A549 treated with CORT108297 at 1 μM for 4 hours (cell line): ENCODE measurements at places on chromosomes 2 and 18. TPM values are rescaled to one million over a fixed set of nuclear protein-coding genes. Genes with fewer than 3 reads are reported as not detected.

Gene RAX
- total RNA-seq: not detected in 5 replicates

Gene DTNB
- 7.5 to 10.1 TPM (median 9.4 TPM) in 5 replicates for total RNA-seq

Gene CNDP1
- not detected in 5 replicates for total RNA-seq

Gene COPS8
- total RNA-seq: 98.6 to 137 TPM (median 109 TPM) in 5 replicates

Gene CLEC4F
- not detected in 5 replicates for total RNA-seq

Gene TOGARAM2
- total RNA-seq: 0.08 to 0.23 TPM (median 0.19 TPM) in 5 replicates

Gene COLEC11
- total RNA-seq: 0.50 to 0.62 TPM (median 0.55 TPM) in 5 replicates

Gene REG1B
- not detected in 5 replicates for total RNA-seq

Gene DLX1
- 2.7 to 4.0 TPM (median 3.5 TPM) in 5 replicates for total RNA-seq

Gene SKOR2
- total RNA-seq: not detected in 5 replicates

Gene IFIH1
- total RNA-seq: 0.88 to 1.5 TPM (median 1.1 TPM) in 5 replicates

Gene MYO3B
- not detected in 5 replicates for total RNA-seq

Gene LIMS4
- 0.29 to 1.3 TPM (median 0.87 TPM) in 5 replicates for total RNA-seq

Gene EML6
- 1.0 to 2.1 TPM (median 1.6 TPM) in 5 replicates for total RNA-seq

Gene OTOS
- total RNA-seq: 0.19 TPM in 1 of 5 replicates, not detected in the others

Gene LYPD6B
- 0.12 TPM in 1 of 5 replicates, not detected in the others for total RNA-seq

Gene SERPINB12
- not detected in 5 replicates for total RNA-seq
